ENCODE measurements at places on chromosomes 3 and 15. TPM values are rescaled to one million over a fixed set of nuclear protein-coding genes. Genes with fewer than 3 reads are reported as not detected.

Gene ANKRD34C
- total RNA-seq = not detected

Gene HYAL1
- 3.1 TPM for total RNA-seq

Gene BCL6
- total RNA-seq = 14.6 TPM

Gene CACNA1D
- total RNA-seq = under 0.01 TPM

Gene PDZRN3
- 3.7 TPM for total RNA-seq

Gene ZDHHC23
- 0.17 TPM for total RNA-seq

Gene PROS1
- 8.6 TPM for total RNA-seq

Gene NR1I2
- total RNA-seq = under 0.01 TPM

Gene EMC7
- total RNA-seq = 40.5 TPM

Gene SKOR1
- total RNA-seq = not detected

Gene CTXN2
- total RNA-seq = not detected

Data from bronchus fibroblast of lung (primary cell).